ENCODE measurements at places on chromosomes 2 and 18. TPM values are rescaled to one million over a fixed set of nuclear protein-coding genes. Genes with fewer than 3 reads are reported as not detected.
A peak's percentile ranks its signal among the peaks of the same experiment; 100 is the strongest.

- no peak for DNase-seq
- H3K4me3 ChIP-seq = no peak overlapping the region
- H3K27me3 ChIP-seq = no peaks in the 10 kb centered on the region
- H3K27ac ChIP-seq = peak overlapping the region; percentile 97
- peaks cover 21% of the 10 kb centered on the region for H3K36me3 ChIP-seq
- H3K4me1 ChIP-seq = peaks cover 20% of the 10 kb centered on the region
These were observed 67.6 kb upstream of the ZFP36L2 start for GRCh38 chr2:43293744-43294695.

DNA sequence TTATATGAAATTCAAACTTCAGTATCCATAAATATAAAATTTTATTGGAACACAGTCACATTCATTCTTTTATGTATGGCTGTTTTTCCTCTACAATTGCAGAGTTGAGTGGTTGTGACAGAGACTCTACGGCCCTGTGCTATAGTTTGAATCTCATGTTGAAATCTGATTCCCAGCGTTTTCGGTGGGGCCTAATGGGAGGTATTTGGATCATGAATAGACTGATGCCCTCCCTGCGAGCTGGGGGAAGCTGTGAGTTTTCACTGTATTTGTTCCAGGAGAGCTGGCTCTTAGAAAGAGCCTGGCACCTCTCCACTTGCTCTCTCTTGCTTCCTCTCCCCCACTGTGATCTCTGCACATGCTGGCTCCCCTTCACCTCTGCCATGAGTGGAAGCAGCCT, 1.7 kb downstream of the PFN4 start:
- no peaks in the 10 kb centered on the region for H3K27me3 ChIP-seq
- H3K27ac ChIP-seq = no peak overlapping the region
- peaks cover 2% of the 10 kb centered on the region for H3K36me3 ChIP-seq
- H3K4me1 ChIP-seq = peaks cover 23% of the 10 kb centered on the region
- DNase-seq = no peak

DNA sequence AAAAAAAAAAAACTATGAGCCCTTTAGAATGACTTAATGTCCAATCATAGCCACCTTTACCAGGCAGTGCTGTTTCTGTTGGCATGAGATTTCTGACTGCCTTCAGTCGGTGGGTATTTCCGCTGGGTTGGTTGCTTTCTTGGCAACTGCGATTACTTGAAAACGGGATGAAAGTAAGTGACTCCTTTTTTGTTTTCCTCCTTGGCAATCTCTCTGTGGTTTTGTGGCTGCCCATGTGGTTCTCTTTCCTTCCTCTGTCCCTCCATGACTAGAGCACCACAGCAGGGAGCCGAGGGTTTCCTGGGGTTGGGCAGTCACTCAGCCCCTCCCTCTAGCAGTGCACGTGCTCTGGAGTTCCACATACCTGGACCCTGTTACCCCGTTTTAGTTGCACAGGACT, 112.1 kb downstream of the KLHL29 start:
- H3K27me3 ChIP-seq = peaks cover 2% of the 10 kb centered on the region
- H3K27ac ChIP-seq = peak overlapping the region; percentile 50
- no peaks in the 10 kb centered on the region for H3K36me3 ChIP-seq
- no peak for DNase-seq

Gene PLEKHA3
- total RNA-seq = 29.1 TPM

DNA sequence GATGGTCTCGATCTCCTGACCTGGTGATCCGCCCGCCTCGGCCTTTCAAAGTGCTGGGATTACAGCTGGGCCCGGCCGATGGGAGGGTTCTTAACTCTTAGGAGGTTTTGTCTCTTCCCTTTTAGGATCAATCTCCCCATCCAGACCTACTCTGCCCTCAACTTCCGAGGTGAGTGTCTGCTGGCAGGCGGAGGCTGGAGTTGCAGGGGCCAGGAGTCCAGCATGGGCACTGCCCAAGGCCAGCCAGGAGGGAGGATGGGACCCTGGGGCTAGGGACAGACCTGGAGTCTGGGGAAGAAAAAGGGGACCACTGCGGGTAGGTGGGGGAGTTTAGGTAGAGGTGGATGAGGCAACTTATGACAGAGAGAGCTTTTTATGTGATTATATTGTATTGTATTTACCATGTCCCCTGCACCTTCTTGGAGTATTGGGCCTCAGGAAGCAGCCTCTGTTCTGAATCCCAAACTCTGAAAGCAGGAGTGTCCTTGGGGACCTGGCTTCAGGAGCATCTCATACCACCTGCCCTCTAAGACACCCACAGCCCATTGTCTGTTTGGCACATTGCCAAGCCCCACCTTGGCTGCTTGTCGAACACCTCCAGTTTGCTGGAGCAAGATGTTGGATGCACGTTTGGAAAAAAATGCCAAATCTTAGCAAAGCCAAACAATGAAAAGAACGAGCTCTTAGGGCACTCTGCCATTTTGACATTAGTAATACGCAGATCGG, 5.6 kb downstream of the DES start:
- H3K27me3 ChIP-seq = peaks cover 5% of the 10 kb centered on the region
- H3K4me1 ChIP-seq = peaks cover 3% of the 10 kb centered on the region
- H3K36me3 ChIP-seq = no peaks in the 10 kb centered on the region
- no peak for DNase-seq
- H3K27ac ChIP-seq = no peak overlapping the region

- peaks cover 49% of the 10 kb centered on the region for H3K4me1 ChIP-seq
- no peaks in the 10 kb centered on the region for H3K27me3 ChIP-seq
- H3K36me3 ChIP-seq = peaks cover 7% of the 10 kb centered on the region
- DNase-seq = peak; percentile 90
- peak within 1 kb of the TSS; percentile 85 for H3K4me3 ChIP-seq
- H3K27ac ChIP-seq = peak within 1 kb of the TSS; percentile 93
These were observed at the start of gene WDSUB1 for GRCh38 chr2:159285929-159286708. Gene WDSUB1 (minus strand): TSS chr2:159286703. CDS start chr2:159283069, 3,634 bp downstream.

Gene MAIP1
- total RNA-seq = 12.0 TPM

Gene FOXD4L1
- 0.18 TPM for total RNA-seq

DNA sequence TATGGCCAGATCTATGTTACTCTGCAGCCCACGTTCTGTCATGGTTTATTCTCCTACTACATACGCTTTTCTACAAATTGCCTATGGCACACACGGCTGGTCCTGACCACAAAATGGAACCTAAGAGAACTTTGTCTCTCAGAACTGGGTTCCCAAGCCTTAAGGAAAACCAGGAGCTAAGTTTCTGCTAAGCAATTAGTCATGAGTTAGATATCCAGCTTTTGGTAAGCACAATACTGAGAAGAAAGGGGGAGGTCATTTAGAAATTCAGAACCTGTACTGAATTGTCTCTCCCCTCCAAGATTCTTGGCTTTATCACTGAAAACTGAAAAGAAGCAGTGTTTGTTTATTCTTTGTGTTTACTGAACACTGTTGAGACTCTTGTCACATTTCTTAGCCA, 283.5 kb upstream of the TANK start:
- H3K27ac ChIP-seq = no peak overlapping the region
- H3K4me1 ChIP-seq = peaks cover 6% of the 10 kb centered on the region
- H3K4me3 ChIP-seq = no peak overlapping the region
- no peaks in the 10 kb centered on the region for H3K27me3 ChIP-seq

DNA sequence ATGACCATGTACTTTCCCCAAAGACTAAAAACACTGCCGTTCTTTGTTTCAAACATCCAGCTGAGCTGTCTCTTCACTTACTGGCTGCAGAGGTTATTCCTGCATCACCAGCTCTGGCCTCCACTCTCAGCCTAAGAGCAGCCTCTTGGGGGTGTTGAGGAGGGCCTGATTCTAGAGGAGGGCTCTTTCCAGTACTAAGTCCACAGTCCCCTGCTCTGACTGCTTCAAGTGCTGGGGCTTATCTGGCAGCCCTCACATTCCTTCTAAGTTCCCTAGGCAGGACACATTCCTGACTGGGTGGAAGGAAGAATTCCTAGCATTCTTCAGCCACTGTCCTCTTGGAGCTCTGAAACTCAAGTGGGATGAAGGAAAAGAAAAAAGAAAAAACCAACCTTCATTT, 32.9 kb upstream of the EHBP1 start:
- no peak for DNase-seq
- H3K27me3 ChIP-seq = no peaks in the 10 kb centered on the region
- H3K4me3 ChIP-seq = no peak overlapping the region
- H3K27ac ChIP-seq = no peak overlapping the region
- peaks cover 10% of the 10 kb centered on the region for H3K4me1 ChIP-seq

Gene POLR1A
- 49.5 TPM for total RNA-seq

DNA sequence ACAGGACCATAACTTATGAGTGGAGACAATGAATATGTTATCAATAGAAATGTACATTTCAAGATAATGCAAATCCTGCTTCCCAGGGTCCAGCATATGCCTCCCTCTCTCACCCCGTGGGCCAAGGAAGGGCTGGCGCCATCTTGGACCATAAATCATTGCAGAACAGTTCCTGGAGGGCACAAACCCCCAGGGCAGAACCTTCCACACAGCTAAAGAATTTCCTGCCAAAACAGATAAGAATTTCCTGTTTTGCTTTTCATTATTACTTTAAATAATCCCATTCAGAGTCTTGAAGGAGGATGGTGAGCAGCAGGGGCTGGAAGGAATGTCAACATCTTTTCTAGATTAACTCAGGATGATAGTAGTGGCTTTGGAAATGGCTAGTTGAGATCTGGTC, 53.7 kb downstream of the EHD3 start:
- no peaks in the 10 kb centered on the region for H3K27me3 ChIP-seq
- no peaks in the 10 kb centered on the region for H3K36me3 ChIP-seq
- H3K27ac ChIP-seq = peak overlapping the region; percentile 52
- no peak for DNase-seq
- H3K4me3 ChIP-seq = no peak overlapping the region

DNA sequence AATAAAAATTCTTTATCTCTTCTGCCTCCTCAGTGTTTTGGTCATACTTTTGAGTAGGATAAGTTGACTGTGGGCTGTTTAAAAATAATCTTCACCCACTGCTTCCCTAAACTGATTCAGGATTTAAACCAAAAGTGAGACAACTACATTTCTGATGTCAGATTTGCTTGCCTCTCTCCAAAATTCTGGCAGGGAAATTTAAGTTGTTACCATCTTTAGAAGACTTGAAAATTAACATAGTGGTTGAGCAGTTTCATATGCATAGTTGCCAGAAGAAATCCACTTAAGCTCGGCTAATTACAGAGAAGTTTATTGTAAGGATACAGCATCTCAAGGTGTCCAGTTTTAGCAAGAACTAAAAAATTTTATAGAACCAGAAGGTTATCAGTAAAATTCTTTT, 57.0 kb downstream of the MAIP1 start:
- H3K27me3 ChIP-seq = no peaks in the 10 kb centered on the region
- no peak for DNase-seq
- H3K36me3 ChIP-seq = no peaks in the 10 kb centered on the region
- H3K4me3 ChIP-seq = no peak overlapping the region
- no peak overlapping the region for H3K27ac ChIP-seq
- no peaks in the 10 kb centered on the region for H3K4me1 ChIP-seq
